Activated CD4-positive, alpha-beta T cell treated with anti-CD3 and anti-CD28 coated beads for 24 hours (primary cell): ENCODE measurements at places on chromosomes 12 and 14.

DNA sequence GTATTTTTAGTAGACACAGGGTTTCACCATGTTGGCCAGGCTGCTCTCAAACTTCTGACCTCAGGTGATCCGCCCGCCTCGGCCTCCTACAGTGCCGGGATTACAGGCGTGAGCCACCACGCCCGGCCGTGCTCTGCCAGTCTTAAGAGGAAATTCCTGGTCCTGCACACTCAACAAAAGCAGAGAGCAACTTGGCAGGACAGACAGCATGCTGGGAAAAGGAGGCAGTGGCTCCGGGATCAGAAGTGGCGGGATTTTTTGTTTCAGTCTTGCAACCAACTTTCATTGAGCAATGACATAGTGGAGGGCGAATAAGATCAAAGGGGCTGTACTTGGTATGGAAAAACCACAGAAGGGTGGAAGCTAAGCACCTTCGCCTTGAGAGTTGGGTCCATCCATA is 2.1 kb downstream of the CKAP4 start:
- DNase-seq: no peak

DNA sequence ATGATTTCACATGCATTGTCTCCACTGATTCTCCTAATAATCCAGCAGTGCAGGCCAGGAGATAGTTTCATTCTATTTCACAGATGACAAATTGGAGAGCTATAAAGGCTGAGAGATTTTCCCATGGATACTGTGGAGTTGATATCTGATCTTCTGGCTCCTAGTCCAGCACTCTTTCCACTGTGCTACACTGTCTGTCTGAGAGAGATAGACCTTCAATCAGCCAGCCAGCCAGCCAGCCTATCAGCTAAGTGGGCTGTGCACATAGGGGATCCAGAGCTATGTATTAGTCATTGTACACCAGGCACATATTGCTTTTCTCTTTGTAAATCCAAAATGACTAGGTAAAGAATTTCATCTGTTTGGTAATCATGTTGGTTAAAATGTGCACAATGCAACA is 91.8 kb upstream of the ATP2B1 start:
- no peak for DNase-seq

- DNase-seq: no peak
Observed at GRCh38 chr12:119204671-119205285, 26.0 kb downstream of the HSPB8 start.

DNA sequence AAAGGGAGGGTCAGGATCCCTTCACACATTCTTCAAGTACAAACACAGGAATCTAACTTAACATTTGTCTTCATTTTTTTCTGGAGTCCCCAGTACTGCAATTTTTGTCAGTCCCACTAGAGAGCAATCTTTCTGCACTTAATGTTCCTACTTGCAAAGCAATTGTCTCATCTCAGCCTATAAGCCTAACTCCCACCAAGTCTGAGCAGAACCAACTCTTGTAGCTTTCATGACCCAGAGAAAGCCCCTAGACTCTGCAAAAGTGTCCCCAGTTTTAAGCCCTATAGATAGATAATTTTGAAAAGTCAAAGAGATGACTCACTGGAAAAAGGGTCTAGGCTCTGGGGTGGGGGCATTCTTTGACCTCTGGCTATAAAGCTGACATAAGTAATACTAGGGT is 1.8 kb upstream of the ZBTB39 start:
- DNase-seq: no peak

- DNase-seq: no peak
Observed at GRCh38 chr14:60649875-60650372, 647 bp upstream of the SIX1 start.

DNA sequence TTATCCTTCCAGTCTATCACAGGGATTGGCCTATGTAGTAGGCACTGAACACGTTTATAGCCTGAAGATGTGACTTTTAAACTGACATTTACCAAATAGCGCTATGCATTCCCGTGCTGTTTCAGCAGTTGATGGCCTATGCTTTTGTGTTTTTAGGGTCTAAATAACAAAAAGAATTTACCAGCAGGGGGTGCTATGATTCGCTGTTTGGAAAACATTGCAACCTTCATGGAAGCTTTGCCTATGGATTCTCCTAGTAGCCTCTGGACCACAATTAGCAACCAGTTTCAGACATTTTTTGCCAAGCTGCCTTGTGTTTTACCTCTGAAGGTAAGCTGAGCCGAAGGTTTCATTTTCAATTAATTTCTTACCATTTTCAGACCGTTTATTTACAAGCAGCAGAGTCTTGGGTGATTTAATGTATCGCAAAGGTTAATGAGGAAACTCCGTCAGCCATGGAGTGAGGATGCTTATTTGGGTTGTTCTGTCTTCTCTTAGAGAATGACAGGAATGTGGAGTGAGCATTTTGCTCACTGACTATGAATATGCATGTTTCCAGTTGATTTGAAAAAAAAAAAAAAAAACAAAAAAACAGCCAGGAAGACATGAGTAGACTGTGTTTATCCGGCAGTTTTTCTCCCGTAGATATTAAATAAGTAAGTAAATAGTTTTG is 133.1 kb downstream of the PRIMA1 start:
- DNase-seq: no peak

- no peak for DNase-seq
Observed at GRCh38 chr14:104362761-104363605, 216.6 kb upstream of the C14orf180 start.

DNA sequence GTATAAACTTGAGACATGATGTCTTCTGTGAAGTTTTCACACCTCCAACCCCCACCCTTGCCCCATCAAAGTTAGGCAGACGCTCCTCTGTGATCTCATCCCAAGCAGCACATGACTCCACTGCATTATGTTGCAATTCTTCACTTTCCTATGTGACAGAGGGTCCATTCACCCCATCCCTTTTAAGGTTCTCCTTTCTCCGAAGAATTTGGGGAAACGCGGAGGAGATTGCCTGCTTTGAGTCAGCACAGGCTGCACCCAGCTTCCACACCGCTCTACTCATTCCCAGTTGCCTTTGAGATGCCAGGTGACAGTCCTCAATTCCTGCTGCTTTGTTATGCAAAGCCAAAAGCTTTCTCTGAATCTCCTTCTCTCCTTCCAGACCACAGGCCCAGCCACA is 61.8 kb downstream of the PHLDA1 start:
- DNase-seq: no peak
